Endothelial cell of umbilical vein (primary cell): ENCODE measurements at places on chromosomes 11 and 22.

DNA sequence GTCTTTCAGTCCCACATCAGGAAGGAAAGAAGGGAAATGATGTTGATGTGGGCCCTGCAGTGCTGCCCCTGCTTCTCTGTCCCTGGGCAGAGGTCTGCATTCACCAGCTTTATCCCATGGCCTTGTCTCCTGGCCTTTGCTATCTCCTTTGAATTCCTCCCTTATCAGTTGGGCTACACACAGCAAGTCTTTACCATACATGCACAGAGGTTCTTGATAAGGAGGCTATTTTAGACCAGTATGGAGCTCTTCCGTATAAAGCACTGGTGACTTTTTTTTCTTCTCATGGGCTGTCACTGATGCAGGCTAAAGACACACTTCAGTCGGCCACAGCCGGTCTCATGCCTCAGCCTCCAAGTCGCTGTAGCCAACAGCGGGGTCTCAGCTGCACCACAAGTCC lies 20.2 kb downstream of the MYO18B start:
- DNase-seq: peak; percentile 58

DNA sequence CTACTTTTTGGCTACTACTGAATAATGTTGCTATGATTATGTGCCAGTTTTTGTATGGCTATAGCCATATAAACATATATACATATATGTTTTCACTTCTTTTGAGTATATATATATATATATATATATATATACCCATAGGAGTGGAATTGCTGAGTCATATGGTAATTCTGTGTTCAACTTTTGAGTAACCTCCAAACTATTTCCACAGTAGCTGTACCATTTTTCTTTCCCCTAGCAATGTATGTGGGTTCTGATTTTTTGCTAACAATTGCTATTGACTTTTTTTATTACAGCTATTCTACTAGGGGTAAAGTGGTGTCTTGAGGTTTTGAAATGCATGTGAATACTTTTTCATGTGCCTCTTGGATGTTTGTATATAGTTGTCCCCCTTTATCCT lies 30.4 kb downstream of the CBL start:
- no peak for DNase-seq

DNA sequence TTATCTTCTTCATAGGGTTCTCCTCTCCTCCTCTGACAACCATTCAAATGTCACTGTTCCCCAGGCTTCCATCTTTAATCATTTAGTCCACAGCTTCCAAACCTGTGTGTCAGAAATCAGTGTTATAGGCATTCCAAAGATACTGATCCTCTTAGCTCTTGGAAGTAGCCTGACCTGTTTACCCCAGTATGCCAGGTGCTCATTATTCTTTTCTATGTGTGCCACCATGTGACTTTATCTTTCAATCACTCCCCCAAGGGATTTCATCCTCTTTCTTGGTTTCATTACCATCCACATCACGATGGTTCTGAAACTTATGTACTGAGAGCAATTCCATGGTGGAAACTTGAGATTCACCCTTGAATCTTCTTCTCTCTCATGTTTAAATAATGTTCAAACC lies 7.6 kb downstream of the POU2AF2 start:
- no peak for DNase-seq

DNA sequence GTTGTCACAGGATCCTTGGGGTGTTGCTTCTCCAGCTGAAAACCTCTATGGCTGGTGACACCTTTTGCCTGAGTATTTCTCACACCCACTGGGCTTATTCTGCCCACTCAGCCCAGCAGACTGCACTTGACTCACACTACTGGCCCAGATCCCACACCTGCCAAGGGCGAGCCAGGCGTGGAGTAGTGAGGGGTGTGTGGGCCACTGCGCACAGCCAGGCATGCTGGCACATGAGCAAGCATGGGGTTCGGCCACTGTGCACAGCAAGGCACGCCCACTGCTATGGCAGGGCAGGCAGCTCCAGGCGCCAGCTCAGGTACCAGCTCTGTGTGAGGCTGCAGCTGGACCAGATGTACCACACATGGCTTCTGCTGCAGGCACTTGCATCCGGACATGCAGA lies 116.5 kb upstream of the MTNR1B start:
- no peak for DNase-seq

DNA sequence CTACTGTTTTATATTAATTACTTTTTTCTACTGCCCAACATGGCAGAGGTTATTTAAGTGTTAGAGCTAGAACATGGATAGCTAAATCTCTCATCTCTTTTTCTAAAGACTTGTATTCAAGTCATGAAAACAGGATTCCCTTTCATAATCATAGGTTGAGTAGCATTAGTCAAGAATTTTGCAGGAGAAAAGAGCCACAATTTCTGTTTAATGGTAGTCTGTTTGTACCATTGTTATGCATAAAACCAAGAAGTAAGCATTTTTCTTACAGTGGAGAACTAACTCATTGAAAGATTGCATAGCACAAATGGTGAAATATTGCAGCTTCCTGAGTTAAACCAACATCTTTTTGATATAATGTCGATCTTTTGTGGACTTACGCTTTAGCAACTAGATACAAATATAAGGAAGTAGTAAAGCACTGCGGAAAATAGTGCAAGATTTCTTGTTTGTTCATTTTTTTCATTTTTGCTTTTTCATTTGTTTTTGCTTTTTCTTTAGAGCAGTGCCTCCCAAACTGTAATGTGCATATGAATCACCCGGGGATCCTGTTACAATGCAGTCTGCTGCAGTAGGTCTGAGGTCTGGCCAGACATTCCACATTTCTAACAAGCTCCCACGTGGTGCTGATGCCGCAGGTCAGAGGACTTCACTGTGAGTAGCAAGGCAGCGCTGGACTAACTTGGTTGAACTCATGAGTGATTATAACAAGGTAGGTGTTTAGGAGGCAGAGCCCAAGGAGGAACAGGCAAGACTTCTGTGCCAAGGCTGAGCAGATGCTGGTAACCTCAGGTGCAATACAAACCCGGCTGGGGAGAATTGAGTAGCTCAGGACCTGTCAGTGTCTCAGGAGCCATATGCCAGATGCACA lies 4.6 kb downstream of the ETS1 start:
- peak; percentile 64 for DNase-seq

DNA sequence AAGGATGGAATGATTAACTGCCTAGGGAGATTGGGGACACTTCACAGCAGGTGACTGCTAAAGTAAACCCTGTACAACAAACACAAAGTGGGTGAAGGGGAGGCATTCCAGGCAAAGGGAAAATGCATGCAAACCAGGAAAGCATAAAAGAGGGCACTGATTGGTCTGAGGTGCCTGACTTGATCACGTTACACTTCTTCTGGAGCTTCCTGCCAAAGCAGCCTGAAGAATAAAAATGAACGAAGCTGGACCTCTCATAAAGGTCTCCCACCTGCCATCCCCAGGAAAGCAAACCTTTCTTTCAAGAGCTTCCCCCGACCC lies 46.7 kb upstream of the SCUBE2 start:
- DNase-seq: no peak

- DNase-seq: peak; percentile 56
These were observed 61.6 kb downstream of the SIK2 start for GRCh38 chr11:111663820-111664219.

DNA sequence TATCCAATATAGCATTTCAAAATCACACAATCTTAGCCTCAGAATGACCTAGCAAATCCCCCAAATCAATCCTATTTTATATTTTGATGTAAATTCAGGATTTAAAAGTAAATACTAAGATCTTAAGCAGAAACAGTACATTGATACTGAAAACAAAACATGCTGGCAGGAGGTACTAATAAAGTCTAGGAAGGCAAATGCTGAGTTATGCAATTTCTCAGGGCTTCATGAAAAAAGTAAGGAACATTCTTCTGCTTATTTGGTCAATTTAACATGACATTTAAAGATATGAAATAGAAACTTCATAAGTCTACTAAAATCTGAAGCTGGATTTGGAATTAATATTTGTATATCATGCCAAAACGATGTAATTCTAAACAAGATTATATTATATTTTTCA lies 153.3 kb downstream of the SWAP70 start:
- no peak for DNase-seq

GRCh38 chr22:44538518-44539315 lies 40.7 kb upstream of the RTL6 start:
- DNase-seq: no peak

DNA sequence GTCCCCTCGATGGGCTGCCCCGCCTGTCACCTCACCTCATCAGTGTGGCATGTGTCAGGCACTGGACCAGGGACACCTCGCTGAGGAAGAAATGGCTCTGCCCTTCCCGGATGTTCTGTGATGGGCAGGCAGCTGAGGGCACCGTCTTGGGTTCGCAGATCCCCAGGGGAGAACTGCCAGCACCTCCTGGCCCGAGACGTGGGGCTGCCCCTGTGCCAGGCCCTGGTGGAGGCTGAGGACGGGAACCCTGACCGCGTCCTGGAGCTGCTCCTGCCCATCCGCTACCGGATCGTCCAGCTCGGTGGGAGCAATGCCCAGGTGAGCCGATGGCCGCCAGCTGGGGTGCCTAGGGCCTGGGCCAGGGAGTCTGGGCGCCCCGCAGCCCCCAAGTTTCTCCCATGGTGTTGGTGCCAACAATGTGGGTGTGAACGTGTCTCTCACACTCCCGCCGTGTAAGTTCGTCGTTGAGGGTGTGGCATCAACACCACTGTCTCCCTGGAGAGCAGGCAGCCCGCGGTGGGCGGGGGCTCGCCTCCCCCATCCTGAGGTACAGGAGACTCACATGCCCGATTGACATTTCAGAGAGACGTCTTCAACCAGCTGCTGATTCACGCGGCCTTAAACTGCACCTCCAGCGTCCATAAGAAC lies 7.3 kb upstream of the GTSE1 start:
- DNase-seq: no peak

DNA sequence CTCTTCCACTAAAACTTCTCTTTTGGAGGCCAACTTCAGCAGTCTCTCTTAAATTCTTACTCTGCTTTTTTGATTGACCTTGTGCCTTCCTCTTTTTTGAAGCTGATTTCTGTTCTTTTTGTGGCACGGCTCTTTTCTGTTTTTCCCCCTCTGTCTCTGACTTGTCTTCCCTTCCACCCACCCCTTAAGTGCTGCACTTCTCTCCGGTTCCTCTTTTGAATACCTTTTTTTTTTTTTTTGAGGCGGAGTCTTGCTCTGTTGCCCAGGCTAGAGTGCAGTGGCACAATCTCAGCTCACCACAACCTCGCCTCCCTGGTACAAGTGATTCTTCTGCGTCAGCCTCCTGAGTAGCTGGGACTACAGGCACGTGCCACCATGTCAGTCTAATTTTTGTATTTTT lies 211.9 kb downstream of the BLID start:
- DNase-seq: no peak

GRCh38 chr11:28504555-28505110 lies 396.4 kb downstream of the METTL15 start:
- DNase-seq: no peak

DNA sequence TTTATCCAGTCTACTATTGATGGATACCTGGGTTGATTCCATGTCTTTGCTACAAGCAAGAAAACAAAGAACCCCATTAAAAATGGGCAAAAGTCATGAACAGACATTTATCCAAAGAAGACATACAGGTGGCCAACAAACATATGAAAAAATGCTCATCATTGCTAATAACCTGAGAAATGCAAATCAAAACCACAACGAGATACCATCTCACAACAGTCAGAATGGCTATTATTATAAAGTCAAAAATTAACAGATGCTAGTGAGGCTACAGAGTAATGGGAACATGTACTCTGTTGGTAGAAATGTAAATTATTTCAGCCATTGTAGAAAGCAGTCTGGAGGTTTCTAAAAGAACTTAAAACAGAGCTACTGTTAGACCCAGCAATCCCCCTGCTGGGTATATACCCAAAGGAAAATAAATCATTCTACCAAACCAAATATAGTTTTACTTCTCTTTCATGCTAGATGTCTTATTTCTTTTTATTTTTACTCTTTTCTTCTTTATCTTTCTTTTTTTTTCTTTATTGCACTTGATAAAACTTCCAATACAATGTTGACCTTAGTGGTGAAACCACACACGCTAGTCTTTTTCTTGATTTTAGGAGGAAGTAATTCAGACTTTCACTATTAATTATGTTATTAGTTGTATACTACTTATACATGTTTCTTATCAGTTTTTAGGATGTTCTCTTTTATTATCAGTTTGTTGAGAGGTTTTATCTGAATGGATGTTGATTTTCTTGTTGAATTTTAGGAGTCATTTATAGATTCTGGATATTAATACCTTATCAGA lies 14.3 kb downstream of the TRIM22 start:
- DNase-seq: no peak

DNA sequence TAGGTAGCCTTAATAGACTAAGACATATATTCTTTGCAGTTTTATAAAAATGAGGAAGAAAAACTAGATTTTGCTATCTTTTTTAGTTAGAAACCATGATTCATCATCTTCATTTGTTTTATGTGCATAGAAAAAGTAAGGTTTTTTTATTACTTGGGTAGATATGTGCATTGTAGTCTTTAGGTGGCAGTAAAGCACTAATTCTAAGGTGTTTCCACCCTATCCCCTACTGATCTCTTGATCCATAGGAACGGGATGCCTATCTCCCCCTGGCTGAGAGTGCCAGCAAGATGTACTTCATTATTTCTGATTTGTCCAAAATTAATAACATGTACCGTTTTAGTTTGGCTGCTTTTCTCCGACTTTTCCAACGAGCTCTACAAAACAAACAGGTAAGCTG lies 148.1 kb downstream of the DYNC2H1 start:
- DNase-seq: peak; percentile 60

GRCh38 chr22:28222976-28223745 lies 304.1 kb upstream of the PITPNB start:
- no peak for DNase-seq

GRCh38 chr22:47624252-47625012 lies 862.0 kb downstream of the TBC1D22A start:
- DNase-seq: no peak

DNA sequence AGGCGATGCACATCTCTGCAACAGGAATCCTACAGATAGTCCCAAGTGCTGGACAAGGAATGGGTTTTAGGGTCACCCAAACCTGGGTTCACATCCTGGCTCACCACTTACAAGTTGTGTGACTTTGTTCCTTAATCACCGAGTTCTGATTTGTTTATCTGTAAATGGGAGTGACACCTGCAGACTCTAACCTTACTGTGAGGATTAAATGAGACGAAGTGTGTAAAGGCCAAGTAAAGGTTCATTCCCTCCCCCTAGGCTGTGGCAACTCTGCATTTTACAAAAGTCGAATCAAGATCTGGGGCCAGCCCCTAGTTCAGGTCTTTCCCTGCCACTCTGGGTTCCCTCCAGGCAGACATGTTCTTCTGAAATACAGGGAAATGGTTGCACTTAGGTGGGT lies 34.9 kb downstream of the SERPINH1 start:
- DNase-seq: no peak

- DNase-seq: no peak
These were observed 9.9 kb downstream of the NDUFV1 start for GRCh38 chr11:67616431-67617242.

DNA sequence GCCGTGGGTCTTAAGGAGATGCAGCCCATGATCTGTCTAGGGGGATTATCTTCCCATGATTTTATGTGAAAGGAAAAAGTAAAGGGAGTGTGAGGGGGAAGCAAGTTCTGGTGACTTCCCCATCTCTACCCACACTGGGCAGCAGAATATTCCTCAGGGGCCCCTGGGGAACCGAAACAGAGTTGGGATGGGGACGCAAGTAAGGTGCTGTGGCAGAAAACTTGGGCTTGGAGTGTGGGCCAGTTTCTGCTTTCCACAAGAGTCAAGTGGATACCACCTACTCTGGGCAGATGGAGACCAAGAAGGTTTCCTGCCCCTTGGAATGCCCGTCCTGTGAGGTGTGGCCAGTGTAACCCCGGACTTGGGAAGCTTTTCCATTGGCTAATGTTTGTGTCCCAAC lies 64.4 kb downstream of the SGSM3 start:
- DNase-seq: no peak
